ELR (cell line): ENCODE measurements at places on chromosomes 3 and 15.
A peak's percentile ranks its signal among the peaks of the same experiment; 100 is the strongest.

DNA sequence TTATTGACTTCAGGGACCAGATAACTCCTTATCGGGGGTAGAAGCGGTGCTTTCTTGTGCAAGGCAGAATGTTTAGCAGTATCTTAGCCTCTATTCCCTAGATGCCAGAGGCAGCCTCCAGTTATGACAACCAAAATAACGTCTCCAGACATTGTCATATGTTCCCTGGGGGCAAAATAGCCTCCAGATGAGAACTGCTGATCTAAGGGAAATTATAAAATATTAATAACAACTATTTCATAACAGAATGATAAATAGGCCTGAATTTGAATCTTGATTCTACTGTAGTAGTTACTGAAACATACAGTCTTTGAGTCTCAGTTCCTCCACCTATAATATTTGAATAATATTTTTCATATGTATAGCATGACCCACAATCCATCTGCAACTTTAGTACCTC is 1431.3 kb downstream of the ZPLD1 start:
- no peak for DNase-seq

GRCh38 chr3:183880121-183880520 is 4.6 kb downstream of the PARL start:
- DNase-seq: no peak

GRCh38 chr3:28077572-28077971 is 163.8 kb upstream of the CMC1 start:
- peak; percentile 46 for DNase-seq

DNA sequence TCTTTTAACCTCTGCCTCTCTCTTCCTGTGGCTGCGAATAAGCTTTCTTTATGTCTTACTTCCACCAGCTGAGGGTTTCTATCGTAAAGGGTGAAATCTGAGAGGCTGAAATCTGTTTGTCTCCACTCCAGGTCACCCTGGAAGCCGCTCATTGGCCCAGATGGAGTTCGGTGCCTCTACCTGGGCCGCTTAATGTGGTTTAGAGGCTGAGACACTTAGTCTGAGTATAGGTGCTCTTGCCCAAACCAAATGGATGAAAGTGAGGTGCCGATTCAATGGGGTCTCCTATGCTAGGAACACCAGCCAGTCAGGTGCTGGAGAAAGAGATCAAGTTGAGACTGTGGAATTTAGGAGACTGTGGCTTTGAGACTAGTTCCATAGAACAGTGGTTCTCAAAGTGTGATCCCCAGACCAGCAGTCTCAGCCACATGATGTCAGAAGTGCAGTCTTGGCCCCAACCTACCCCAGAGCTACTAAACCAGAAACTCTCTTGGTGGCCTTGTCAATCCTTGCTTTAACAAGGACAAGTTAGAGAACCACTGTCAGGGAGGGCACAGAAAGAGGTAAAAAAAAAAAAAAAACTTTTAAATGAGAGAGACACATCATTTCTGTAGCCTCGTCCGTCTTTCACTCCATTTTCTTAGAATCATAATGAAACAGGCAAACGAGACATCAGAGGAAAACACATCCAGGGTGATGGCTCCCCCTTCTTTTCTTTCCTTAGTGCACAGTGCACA is 54.9 kb upstream of the CCR2 start:
- DNase-seq: no peak

- peak; percentile 88 for DNase-seq
Observed at GRCh38 chr3:20056725-20057611, 16.7 kb downstream of the KAT2B start.

DNA sequence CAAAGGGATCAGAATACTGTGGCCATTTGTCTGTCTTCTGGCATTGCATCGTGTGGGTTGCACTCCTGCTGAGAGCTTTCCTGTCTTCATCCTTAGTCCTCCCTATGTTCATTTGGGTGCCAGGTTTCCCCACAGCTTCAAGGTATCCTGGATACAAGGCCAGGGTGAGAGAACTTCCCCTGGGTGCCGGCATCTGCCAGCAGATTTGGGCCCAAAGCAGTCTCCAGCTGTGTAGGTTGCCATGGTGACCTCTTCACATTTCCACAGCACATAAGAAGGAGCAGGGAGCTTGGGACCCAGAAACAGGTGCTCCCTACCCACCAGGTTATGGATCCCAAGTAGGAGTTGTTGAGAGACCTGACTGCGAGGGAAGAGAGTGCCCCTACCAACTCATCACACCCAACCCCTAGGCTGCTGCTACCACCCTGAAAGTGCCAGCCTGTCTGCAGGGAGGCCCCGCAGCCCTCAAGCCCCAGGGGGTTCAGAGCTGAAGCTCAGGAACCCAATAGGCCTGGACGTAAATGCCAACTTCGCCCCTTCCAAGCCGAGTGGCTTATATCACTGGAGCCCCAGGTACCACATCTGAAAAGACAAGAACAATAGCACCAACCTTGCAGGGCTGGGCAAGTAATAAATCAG is 19.9 kb downstream of the TTC21A start:
- DNase-seq: no peak

DNA sequence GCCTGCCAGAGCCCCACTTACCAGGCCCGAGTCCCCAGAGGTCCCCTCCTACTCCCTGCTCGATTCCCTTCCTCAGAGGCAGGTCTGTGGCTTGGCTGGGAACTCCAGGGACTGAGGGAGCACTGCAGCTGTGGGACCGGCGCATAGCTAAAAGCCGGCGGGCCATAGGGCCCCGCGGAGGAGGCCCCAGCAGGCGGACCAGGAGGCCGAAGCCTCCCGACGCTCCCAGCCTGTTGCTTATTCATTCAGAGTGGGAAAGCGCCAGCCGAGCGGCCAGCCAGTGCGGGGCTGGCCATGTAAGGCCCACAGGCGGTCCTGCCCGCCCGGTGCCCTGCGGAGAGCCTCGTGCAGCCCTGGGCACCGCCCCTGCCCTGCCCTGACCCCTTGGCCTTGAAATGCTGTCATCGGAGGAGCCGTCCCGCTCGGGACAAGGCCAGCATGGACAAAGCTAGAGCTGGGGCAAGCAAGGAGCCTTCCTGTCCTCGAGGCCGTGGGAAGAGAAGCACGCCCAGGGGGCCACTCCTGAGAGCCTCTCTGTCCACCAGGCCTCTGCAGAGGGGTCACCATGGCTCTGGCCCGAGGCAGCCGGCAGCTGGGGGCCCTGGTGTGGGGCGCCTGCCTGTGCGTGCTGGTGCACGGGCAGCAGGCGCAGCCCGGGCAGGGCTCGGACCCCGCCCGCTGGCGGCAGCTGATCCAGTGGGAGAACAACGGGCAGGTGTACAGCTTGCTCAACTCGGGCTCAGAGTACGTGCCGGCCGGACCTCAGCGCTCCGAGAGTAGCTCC is at the start of gene LOXL1:
LOXL1 (plus strand) TSS at position 244 of the 784 bp plus-strand sequence; CDS start at position 566, 322 bp downstream.
- DNase-seq: peak; percentile 87

GRCh38 chr3:188154014-188154808 is at the start of gene LPP:
Gene LPP (plus strand): TSS chr3:188154157. CDS start chr3:188406121, 251,964 bp downstream.
- DNase-seq: peak; percentile 85

GRCh38 chr15:99969261-99969920 is 236.2 kb upstream of the LYSMD4 start:
- DNase-seq: no peak
